ENCODE measurements at places on chromosomes 3 and 15.

DNA sequence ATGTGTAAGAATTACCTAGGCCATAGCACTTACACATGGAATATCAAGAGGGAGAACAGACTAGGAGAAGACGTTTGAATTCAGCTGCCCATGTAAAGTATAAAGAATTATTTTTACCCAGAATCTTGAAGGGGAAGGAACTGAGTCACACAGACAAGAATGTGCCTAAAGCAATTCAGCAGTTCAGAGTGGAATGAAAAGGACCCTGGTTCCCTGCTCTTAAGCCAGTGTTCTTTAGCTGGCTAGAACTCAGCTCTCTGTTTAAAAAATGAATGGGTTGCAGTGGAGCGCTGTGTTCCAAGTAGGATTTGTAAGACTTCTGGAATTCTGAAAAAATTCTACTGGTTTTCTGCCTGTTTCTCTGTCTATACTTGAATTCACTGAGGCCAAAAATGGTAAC lies 440.2 kb downstream of the LPP start:
- DNase-seq: peak; percentile 90

GRCh38 chr3:182970811-182971418 lies 9.4 kb downstream of the DCUN1D1 start:
- no peak for DNase-seq

DNA sequence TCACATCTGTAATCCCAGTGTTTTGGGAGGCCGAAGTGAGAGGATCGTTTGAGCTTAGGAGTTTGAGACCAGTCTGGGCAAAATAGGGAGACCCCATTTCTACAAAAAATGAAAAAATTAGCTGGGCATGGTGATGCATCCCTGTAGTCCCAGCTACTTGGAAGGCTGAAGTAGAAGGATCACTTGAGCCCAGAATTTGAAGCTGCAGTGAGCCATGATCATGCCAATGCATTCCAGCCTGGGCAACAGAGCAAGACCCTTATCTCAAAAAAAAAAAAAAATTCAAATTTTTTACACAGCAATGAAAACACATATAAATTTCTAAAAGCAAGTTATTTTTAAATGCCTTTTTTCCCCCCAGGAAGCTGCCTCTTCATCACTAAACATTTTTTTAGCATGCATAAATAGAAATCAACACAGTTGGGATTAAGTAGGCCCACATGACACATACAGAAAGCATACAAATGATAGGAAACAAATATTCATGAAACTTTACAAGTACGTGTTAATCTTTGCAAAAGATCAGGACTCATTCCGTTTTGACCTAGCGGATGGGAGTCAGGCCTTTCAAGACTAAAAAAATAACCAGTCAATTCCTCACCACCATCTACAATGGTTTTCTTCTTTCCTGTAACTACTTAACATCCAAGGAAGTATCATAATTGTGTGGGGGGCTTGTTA lies 45.6 kb upstream of the IGDCC4 start:
- DNase-seq: no peak

DNA sequence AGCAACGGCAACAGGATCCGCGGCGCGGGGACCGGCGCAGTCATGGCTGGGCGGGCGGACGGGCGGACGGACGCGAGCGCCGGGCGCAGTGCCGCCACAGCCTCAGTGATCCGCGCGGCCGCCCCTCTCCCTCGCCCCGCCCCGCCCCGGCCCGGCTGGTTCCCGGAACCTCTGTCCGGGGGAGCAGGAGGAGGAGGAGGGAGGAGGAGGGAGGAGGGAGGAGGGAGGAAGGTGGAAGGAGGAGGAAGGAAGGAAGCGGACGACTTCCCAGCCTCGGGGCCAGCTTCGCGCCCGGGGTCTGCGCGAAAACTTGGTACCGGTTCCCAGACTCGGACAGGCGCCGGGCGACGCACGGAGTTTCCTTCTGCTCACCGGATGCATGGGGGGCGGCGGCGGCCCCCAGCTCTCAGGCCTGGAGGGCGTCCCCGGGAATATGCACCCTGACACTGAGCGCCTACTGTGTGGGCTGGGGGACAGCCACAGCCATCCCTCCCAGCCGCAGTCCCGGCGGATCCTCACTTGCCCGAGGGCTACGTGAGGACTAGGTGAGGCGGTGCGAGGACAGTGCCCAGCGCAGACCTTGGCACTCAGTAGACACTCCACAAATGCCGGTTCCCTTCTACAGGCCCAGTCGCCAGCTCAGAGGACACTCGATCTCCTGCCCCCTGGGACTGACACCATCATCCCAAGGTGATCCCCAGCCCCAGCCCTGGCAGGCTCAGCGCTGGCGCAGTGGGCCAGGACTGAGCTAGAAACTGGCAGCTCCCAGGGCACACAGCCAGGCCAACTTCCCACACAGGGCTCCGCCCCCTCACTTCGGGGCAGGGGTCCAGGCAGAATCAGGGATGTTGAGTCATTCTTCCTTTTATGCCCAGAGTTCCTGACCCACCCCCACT lies at the start of gene SHISA5:
Gene SHISA5, minus strand, starts transcription at position 124 of the 896 bp plus-strand sequence. Its CDS starts 80 bp downstream, at position 44.
- peak; percentile 71 for DNase-seq

GRCh38 chr3:117842086-117842485 lies 1132.5 kb downstream of the TUSC7 start:
- no peak for DNase-seq

Data from fibroblast of mammary gland (primary cell).